Ovary (tissue), 10 donors: ENCODE measurements at places on chromosomes 2 and 18. TPM values are rescaled to one million over a fixed set of nuclear protein-coding genes. Genes with fewer than 3 reads are reported as not detected.

YPEL5 gene
- total RNA-seq, result 65.1 TPM

CRYBA2 gene
- not detected for total RNA-seq

SLC4A5 gene
- 6.3 TPM for total RNA-seq

SPC25 gene
- 1.0 TPM for total RNA-seq

SNRNP27 gene
- total RNA-seq, result 33.3 TPM

CFAP53 gene
- total RNA-seq, result 9.9 TPM

PLA2R1 gene
- 20.5 TPM for total RNA-seq

CFAP221 gene
- total RNA-seq, result 2.4 TPM

IL36RN gene
- total RNA-seq, result not detected

NXPH2 gene
- 7.1 TPM for total RNA-seq

C2orf72 gene
- 0.12 TPM for total RNA-seq

LBX2 gene
- not detected for total RNA-seq

PAX3 gene
- total RNA-seq, result not detected

RNF152 gene
- 10.5 TPM for total RNA-seq

DNAJC5G gene
- not detected for total RNA-seq

CLEC4F gene
- 0.38 TPM for total RNA-seq
